ENCODE measurements at places on chromosomes 1 and 21.

DNA sequence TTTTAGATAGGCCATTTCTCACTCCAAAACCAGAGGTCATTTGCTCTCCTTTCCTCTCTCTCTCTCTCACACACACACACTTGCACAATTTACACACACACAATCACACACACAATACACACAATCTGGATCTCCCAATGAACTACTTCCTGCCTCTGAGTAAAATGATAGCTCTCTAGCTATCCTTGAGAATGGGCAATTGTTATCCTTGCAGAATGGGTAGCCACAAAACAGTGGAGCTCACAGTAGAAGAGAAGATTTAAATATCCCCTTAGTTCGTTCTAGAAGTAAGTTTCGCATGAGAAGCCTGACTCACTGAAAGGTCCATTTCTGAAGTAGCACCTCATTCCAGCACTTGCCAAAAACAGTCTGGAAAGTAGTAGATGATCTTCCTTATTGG is 17.6 kb downstream of the PALMD start:
- no peaks in the 10 kb centered on the region for H3K27me3 ChIP-seq
- no peak overlapping the region for H3K27ac ChIP-seq
- no peaks in the 10 kb centered on the region for H3K36me3 ChIP-seq

GRCh38 chr1:38344716-38345115 is 298.1 kb upstream of the POU3F1 start:
- no peak overlapping the region for H3K27ac ChIP-seq
- no peaks in the 10 kb centered on the region for H3K4me1 ChIP-seq
- no peaks in the 10 kb centered on the region for H3K36me3 ChIP-seq
- DNase-seq, result no peak
- peaks cover 36% of the 10 kb centered on the region for H3K27me3 ChIP-seq
- H3K4me3 ChIP-seq, result no peak overlapping the region

DNA sequence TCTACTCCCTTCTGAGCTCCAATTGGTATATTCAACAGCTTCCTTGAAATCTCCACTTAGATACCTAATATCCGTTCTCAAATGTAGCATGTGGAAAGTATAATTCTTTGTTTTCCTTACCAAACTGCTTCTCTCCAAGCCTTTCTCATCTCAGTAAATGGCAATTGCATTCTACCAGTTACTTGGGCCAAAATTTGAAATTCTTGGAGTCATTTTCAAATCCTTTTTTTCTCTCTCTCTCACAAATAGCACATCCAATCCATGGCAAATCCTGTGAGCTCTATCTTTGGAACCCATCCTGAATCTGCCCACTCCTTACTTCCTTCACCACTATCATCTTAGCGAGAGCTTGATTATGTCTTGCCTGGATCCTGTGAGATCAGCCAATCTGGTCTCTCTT is 39.3 kb upstream of the SLC35F3 start:
- H3K36me3 ChIP-seq, result no peaks in the 10 kb centered on the region
- H3K27me3 ChIP-seq, result peaks cover 6% of the 10 kb centered on the region
- DNase-seq, result no peak
- H3K4me3 ChIP-seq, result no peak overlapping the region

DNA sequence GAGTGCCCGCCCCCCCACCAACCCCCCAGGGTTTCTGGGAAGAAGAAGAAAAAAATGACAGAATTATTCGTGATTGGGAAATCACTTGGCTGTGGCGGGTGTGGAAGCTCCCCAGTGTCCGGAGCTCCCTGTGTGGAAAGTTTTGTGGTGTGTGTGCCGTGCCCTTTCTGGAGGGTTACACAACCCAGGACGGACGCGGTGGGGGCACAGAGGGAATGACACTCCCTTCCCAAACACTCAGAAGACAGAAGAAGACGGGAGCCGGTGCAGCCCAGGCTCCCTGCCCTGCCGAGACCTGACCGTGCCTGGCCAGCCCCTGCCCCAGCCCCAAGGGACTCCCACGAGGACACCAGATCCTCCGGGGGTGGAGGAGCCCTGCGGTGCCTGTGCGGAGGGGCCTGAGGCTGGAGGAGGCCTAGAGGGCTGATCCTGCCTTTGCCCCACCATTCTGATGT is 33.0 kb upstream of the ADARB1 start:
- H3K4me1 ChIP-seq, result peaks cover 5% of the 10 kb centered on the region
- no peaks in the 10 kb centered on the region for H3K36me3 ChIP-seq
- no peak overlapping the region for H3K4me3 ChIP-seq
- H3K27ac ChIP-seq, result no peak overlapping the region

DNA sequence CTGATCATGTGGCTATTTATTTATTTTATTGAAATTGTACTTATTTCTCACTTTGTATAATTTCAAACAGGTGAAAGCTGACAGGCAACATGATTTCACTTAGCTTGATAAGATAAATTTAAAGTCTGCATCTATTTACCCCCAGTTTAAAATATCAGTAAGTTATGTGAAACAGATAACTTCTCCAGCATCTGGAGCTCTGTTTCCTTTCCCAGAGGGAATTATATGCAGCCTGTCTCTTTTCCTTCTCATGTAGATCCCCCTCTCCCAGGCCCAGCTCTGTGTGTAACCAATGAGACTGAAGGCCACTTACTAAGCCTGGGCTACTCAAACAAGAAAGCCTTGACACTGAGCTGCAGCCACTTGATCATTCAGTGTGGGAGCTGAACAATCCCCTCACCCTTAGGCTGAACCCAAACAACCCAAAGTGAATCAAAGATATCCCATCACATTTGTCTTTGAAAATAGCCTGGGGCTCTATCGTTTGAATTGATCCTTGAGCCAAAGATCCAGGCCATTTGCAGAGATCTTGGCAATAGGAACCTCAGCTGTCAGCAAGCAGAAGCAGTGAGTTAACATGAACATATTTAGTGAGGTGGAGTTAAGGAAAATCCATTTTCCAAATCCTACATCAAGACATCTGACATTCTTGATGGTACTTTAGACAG is 383.9 kb downstream of the TGFB2 start:
- H3K4me3 ChIP-seq, result no peak overlapping the region
- no peak for DNase-seq
- H3K27me3 ChIP-seq, result no peaks in the 10 kb centered on the region
- no peak overlapping the region for H3K27ac ChIP-seq

DNA sequence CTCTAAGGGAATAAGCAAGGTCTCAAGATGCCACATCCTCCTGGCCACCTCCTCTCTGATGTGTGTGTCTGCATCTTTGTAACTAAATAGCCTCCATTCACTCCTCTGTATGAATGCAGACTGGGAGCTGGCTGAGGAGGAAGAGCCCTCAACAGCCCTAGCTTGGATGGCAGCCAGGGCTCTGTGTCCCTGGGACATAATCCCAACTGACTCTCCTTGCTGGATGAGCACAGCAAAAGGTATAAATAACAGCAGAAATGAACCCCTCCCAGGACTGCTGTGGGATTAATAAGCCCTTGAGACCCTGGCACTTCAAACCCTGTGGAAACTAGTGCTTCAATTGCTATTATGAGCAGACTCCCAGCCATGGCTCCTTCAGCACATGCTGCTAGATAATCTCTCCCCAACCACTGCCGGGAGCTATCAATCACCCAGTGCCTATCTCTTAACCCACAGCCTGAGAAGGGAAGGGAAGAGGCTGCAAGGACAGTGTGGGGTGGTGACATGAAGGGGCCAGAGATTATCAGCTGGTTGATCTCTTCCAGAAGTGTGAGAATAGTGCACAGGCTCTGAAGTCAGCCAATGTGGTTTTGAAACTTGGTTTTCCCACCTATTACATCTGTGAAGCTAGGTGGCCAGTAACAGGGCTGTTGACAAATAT is 152.2 kb downstream of the TNR start:
- H3K4me3 ChIP-seq, result no peak overlapping the region
- no peak for DNase-seq
- H3K27ac ChIP-seq, result no peak overlapping the region
- peaks cover 38% of the 10 kb centered on the region for H3K27me3 ChIP-seq
- H3K4me1 ChIP-seq, result no peaks in the 10 kb centered on the region

- no peaks in the 10 kb centered on the region for H3K27me3 ChIP-seq
- H3K4me1 ChIP-seq, result peaks cover 38% of the 10 kb centered on the region
- no peak overlapping the region for H3K4me3 ChIP-seq
- no peak for DNase-seq
- no peak overlapping the region for H3K27ac ChIP-seq
- peaks cover 3% of the 10 kb centered on the region for H3K36me3 ChIP-seq
Measured at GRCh38 chr1:55559161-55559611, 344.0 kb upstream of the USP24 start.

DNA sequence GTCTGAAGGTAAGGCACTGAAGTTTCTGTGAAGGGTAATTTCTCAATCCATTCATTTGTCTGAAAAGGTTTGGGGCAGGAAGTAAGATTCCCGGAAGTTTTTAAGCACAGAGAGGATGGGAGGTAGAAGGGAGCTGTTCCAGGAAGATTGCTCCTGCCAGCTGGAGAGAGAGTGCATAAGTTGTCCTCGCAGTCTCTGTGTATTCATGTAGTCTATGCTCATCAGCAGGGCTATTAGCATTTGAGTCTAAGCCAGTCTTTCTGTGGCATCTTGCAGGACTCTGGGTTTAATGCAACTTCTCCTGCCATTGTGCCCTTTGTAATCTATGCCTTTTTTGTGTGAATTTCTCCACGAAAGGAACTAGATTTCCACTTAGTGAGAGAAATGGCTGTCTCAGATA is 140.8 kb upstream of the FGGY start:
- H3K36me3 ChIP-seq, result peaks cover 4% of the 10 kb centered on the region
- H3K27me3 ChIP-seq, result no peaks in the 10 kb centered on the region
- H3K4me3 ChIP-seq, result no peak overlapping the region
- DNase-seq, result no peak
- H3K27ac ChIP-seq, result no peak overlapping the region

DNA sequence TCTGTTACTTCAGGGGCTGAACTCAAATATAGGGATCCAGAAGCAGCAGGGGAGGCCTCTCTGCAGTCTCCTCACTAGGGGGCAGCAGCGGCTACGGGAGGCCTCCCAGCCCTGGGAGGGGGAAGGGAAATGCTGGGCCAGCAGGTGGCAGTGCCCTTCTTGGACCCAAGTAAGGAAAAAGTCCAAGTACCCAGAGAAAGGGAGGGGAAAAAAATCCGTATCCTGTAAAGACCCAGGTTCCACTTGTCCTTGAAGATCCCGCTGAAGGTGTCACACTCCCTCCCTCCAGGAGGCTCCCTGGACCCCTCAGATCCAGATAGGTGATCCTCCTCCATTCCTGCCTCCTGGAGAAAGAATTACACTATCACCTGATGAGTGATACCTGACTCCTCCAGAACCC is 14.1 kb upstream of the NUAK2 start:
- peak; percentile 79 for DNase-seq
- no peak overlapping the region for H3K27ac ChIP-seq
- H3K4me1 ChIP-seq, result no peaks in the 10 kb centered on the region
- H3K36me3 ChIP-seq, result no peaks in the 10 kb centered on the region

GRCh38 chr1:85465786-85466134 is 801 bp upstream of the DDAH1 start:
- H3K27me3 ChIP-seq, result peaks cover 25% of the 10 kb centered on the region
- no peaks in the 10 kb centered on the region for H3K36me3 ChIP-seq
- no peak for DNase-seq
- H3K4me3 ChIP-seq, result peak overlapping the region; percentile 81
- H3K4me1 ChIP-seq, result peaks cover 13% of the 10 kb centered on the region

- H3K4me1 ChIP-seq, result no peaks in the 10 kb centered on the region
- DNase-seq, result no peak
- no peaks in the 10 kb centered on the region for H3K36me3 ChIP-seq
- H3K4me3 ChIP-seq, result no peak overlapping the region
Measured at GRCh38 chr1:175629318-175629694, 114.1 kb downstream of the TNR start.

DNA sequence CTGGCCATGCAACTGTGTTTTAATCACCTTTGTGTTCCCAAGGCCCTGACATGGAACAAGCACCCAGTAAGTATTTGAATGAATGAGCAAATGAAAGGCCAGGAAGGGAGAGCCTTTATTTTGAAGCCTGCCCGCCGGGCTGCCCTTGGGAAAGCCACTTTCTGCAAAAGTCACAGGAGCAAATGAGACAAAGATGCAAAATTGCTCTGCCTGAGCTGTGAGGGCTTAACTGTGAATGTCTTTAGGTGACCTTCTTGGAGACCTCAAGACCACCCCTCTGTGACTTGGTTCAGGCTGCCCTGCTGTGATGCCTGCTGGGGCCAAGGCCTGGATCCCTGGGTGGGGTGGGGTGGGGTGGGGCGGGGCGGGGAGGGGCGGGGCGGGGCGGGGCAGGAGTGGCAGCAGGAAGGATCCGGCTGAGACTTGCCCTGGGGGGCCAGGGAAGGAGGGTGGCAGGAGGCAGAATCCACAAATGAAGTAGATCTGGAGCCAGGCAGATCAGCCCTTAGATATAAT is 54.0 kb downstream of the RUNX3 start:
- H3K27me3 ChIP-seq, result peaks cover 11% of the 10 kb centered on the region
- peaks cover 5% of the 10 kb centered on the region for H3K4me1 ChIP-seq
- DNase-seq, result no peak
- H3K4me3 ChIP-seq, result no peak overlapping the region

DNA sequence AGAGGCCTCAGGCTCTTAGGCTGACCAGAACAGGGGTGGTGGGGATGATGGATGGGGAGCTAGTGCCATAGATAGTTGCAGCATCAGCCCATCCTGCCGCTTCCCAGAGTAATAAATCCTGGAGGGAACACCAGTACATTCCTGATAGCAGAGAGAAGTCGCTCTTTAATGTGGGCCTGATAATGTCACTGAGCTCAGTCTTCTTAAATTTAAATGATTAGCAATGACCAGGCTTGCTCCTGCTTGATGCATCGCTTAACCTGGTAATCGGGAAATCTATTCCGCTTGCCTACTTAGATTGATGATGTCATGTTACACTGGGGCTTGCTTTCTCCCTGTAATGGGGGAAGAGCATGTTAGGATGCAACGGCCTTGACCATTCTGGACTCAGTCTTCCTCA is 218.6 kb upstream of the PLXNA2 start:
- no peaks in the 10 kb centered on the region for H3K36me3 ChIP-seq
- no peak overlapping the region for H3K4me3 ChIP-seq
- no peak overlapping the region for H3K27ac ChIP-seq
- peaks cover 9% of the 10 kb centered on the region for H3K4me1 ChIP-seq
- DNase-seq, result no peak
- peaks cover 9% of the 10 kb centered on the region for H3K27me3 ChIP-seq

- DNase-seq, result no peak
- no peak overlapping the region for H3K4me3 ChIP-seq
- no peaks in the 10 kb centered on the region for H3K36me3 ChIP-seq
- H3K27ac ChIP-seq, result no peak overlapping the region
Measured at GRCh38 chr1:74057719-74058118, 140.3 kb downstream of the LRRIQ3 start.

- DNase-seq, result no peak
- H3K27me3 ChIP-seq, result no peaks in the 10 kb centered on the region
- no peaks in the 10 kb centered on the region for H3K36me3 ChIP-seq
- H3K27ac ChIP-seq, result no peak overlapping the region
Measured at GRCh38 chr1:33133478-33134105, 48.3 kb downstream of the TRIM62 start.

- H3K27ac ChIP-seq, result peak within 1 kb of the TSS; percentile 32
- peak; percentile 86 for DNase-seq
- H3K4me1 ChIP-seq, result peaks cover 17% of the 10 kb centered on the region
- H3K36me3 ChIP-seq, result no peaks in the 10 kb centered on the region
Measured at GRCh38 chr1:169427081-169427641, at the start of gene CCDC181. Gene CCDC181, minus strand, starts transcription at chr1:169427474. Its CDS starts 2,547 bp downstream, at chr1:169424927.

DNA sequence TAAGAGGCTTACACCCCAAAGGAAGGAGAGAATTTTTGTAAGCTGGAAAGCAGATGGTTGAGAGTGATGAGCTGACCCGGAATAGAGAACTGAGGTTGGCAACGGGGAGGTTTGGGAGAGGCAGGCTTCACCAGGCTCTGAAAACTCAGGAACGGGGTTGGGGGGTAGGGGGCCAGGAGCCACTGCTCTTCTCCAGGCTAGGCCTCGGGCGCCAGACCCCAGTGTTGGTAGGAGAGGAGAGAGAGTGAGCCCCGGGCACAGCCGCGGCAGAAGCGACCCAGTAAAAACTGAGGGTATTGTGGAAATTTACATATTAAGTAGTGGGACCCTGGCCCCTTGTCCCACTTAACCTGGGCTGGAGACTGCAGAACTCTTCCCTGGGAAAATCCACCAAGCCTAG is 45.7 kb downstream of the GPR161 start:
- no peaks in the 10 kb centered on the region for H3K4me1 ChIP-seq
- no peak overlapping the region for H3K4me3 ChIP-seq
- peaks cover 28% of the 10 kb centered on the region for H3K36me3 ChIP-seq
- no peaks in the 10 kb centered on the region for H3K27me3 ChIP-seq

All from type B pancreatic cell (in vitro differentiated cells).